Right lobe of liver (tissue), 6 donors: ENCODE measurements at places on chromosomes 2 and 18. TPM values are rescaled to one million over a fixed set of nuclear protein-coding genes. Genes with fewer than 3 reads are reported as not detected.

PTPRN gene
- total RNA-seq, result not detected

- no peaks in the 10 kb centered on the region for H3K4me1 ChIP-seq
- H3K27ac ChIP-seq, result no peak overlapping the region
- no peak overlapping the region for H3K4me3 ChIP-seq
- no peaks in the 10 kb centered on the region for H3K27me3 ChIP-seq
- H3K36me3 ChIP-seq, result no peaks in the 10 kb centered on the region
Observed at GRCh38 chr2:178265851-178266250, 71.5 kb downstream of the OSBPL6 start.

STPG4 gene
- total RNA-seq, result not detected

DNA sequence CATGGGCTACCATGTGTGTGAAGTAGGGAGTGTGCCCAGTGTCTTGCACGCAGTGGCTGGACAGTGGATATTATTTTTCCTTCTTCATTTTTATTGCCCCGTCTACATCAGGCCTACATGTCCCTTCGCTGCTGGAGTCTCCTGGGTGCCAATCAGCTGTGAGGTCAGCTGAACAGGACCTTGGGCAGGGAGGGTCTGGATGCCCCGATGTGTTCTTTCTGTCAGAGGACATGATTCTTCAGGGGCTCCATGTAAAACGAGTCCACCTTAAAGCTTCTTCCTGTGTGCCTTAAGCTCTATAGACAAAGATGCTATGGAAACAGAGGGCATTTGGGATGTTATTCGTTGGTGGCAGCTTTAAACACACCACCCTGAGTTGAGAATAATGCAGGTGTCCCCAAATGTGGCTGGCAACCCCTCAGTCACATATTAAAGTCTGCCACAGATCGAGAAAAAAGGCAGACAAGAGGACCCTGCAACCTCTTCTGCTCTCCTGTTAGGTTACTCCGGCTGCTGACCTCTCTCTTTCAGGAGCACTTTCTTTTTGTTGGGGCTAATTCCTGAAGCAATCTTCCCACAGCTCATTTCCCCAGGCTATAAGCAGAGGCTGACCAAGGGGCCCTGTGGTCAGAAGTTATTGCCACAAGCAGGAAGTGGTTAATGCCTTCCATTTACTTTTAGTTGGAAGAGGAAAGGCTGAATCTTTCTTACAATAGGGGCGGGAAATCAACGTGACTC, 20.0 kb downstream of the GREB1 start:
- H3K27ac ChIP-seq, result no peak overlapping the region
- no peak for DNase-seq
- no peaks in the 10 kb centered on the region for H3K36me3 ChIP-seq
- H3K4me1 ChIP-seq, result peaks cover 11% of the 10 kb centered on the region

GPBAR1 gene
- total RNA-seq, result 0.56 TPM

RAX gene
- not detected for total RNA-seq

GRCh38 chr2:18598848-18599484, 9.6 kb upstream of the NT5C1B start:
- no peaks in the 10 kb centered on the region for H3K4me1 ChIP-seq
- H3K36me3 ChIP-seq, result no peaks in the 10 kb centered on the region
- no peak for DNase-seq
- H3K27ac ChIP-seq, result peak overlapping the region; percentile 10

DNA sequence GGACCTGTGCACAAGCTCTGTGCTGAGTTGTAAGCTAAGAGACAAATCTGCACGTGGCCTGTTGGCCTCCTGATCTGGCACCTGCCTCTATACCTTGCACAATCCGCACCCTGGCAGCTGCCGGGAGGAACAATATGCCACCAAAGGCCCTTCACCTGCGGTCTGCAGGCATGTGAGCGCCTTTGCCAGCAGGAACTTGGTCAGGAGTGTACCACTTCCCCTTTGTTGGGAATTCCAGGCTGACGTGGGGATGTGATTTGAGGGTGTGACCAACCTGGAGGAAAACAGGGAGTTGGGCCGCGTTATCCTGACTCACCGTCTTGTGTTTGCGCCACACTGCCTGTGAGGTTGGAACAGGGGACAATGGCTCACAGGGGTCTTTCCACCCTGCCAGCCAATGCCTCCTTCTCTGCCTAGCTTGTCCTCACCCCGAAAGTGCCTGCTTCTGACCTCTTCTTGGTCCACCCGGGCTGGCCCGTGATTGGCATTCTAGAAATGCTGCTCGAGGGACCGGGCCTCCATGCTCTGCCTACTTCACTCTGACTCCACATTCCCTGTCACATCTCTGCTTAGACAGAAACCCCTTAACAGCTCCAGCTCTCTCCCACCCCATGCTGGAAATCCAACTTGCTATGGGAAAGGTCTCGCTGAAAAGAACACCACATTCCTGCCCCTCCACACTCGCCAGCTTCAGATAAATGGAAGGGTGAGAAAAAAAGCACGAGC, 67.1 kb upstream of the MAP4K4 start:
- no peaks in the 10 kb centered on the region for H3K27me3 ChIP-seq
- H3K27ac ChIP-seq, result peak overlapping the region; percentile 55
- H3K4me1 ChIP-seq, result no peaks in the 10 kb centered on the region
- H3K36me3 ChIP-seq, result no peaks in the 10 kb centered on the region
- peak; percentile 85 for DNase-seq

DNA sequence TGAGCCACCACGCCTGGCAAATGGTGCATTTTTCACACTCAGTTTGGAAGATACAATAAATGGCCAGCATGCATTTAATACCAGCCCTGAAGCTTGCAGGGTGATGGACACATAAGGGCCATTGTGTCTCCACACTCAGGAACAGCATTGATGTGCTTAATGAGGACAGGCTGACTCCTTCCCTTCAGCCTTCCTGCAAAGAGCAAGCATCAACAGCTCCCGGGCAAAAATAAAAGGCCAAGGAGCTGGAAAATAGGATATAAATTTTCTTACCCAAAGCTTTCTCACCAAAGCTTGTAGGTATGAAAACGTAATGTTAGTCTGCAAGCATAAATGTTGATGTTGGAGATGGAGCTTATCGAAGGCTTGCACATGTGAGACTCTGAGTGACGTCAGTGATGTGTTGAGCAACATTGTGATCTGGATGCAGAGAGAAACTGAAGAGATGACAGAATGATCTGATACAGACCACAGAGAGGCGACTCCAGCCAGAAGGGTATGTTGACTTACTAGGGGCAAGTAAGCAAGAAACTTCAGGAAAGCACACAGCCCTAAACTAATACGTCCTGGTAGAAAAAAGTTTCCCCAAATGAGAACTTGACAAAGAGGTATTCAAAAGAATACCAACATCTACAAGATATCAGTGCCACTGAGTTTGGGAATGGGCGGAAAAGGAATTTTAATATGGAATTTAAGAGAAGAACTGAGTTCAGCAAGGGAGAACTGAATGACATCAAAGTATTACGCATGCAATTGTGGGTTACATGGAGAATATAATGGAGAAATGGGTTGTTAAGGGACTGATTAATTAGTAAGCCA, 256.5 kb downstream of the TGIF1 start:
- DNase-seq, result no peak
- H3K4me1 ChIP-seq, result no peaks in the 10 kb centered on the region
- no peaks in the 10 kb centered on the region for H3K36me3 ChIP-seq
- H3K27ac ChIP-seq, result no peak overlapping the region

- H3K27me3 ChIP-seq, result no peaks in the 10 kb centered on the region
- no peaks in the 10 kb centered on the region for H3K36me3 ChIP-seq
- H3K4me1 ChIP-seq, result no peaks in the 10 kb centered on the region
- peak; percentile 96 for DNase-seq
- peak within 1 kb of the TSS; percentile 82 for H3K4me3 ChIP-seq
Observed at GRCh38 chr18:24397694-24398368, at the start of gene OSBPL1A. TSS of gene OSBPL1A (minus strand) at chr18:24397824. CDS start at chr18:24377533, 20,291 bp downstream.

QPCT gene
- total RNA-seq, result 0.90 TPM

GRCh38 chr18:3117493-3118192, 102.1 kb downstream of the MYOM1 start:
- H3K4me1 ChIP-seq, result peaks cover 19% of the 10 kb centered on the region
- no peaks in the 10 kb centered on the region for H3K27me3 ChIP-seq
- DNase-seq, result no peak
- no peaks in the 10 kb centered on the region for H3K36me3 ChIP-seq
- H3K4me3 ChIP-seq, result no peak overlapping the region

- H3K36me3 ChIP-seq, result no peaks in the 10 kb centered on the region
- H3K27ac ChIP-seq, result peak overlapping the region; percentile 10
- no peak overlapping the region for H3K4me3 ChIP-seq
- no peaks in the 10 kb centered on the region for H3K27me3 ChIP-seq
- peak; percentile 79 for DNase-seq
Observed at GRCh38 chr2:119218478-119219064, 5.1 kb upstream of the STEAP3 start.
